ENCODE measurements at places on chromosomes 4 and X.

GRCh38 chr4:38691251-38692008, 27.4 kb downstream of the KLF3 start:
- peak; percentile 88 for DNase-seq

- DNase-seq, result no peak
Observed at GRCh38 chr4:10743357-10743756, 58.8 kb upstream of the CLNK start.

GRCh38 chr4:182978152-182978827, 61.1 kb upstream of the DCTD start:
- peak; percentile 62 for DNase-seq

DNA sequence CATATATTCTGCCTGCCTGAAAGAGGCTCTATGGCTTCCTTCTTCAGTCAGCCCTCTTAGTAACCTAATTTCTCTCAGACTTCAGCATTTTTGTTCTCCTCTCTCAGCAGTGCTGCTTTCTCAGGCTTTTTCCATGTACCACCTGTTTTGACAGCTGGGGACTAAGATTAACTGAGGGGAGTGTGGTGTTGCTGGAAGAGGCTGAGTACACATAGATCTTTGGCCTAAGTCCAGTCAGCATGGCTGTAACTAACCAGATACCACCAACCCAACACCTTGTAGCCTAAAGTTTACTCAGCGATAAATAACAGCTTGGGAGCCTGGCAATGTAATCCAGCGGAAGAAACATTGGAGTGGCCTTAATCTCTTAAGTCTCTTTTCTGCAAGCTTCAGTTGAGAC, 85.5 kb downstream of the RTL3 start:
- no peak for DNase-seq

DNA sequence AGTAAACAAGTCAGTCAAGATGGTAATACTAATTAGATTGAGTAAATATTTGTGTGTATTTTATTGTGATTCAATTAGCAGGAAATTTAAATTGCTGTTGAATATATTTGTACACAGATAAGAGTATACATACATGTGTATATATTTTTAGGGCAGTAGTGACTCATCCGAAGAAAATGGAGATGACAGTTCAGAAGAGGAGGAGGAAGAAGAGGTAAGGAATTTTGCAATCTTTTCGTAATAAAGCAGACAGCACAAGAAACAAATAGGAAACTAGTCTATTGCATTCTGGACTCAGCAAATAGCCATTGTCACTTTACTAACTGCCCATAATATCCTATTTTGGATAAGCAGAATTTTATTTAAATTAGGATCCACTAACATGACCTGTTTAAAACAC, 6.6 kb downstream of the IBSP start:
- no peak for DNase-seq

DNA sequence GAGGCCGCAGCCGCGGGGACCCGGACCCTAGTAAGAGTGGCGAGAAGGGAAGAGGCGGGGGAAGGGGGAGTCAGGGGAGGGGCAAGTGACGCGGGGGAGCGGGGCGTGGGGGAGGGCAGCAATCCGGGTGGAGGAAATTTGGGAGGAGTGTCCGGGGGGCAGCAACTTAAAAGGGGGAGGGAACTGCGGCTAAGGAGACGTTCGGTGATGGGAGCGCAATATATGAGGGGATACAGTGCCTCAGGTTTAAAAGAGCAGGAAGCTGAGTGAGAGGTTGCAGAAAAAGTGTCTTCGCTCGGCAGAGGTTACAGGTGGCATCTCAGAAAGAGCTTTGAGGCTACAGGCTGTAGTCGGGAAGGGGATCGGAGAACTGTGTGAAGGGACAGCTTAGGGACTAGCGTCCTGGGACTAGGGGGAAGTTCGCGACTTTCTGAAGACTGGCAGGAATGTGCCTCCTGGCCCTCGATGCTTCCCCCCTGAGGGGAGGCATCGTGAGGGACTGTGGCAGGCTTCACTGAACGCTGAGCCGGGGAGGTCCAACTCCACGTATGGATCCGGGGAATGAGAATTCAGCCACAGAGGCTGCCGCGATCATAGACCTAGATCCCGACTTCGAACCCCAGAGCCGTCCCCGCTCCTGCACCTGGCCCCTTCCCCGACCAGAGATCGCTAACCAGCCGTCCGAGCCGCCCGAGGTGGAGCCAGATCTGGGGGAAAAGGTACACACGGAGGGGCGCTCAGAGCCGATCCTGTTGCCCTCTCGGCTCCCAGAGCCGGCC, 519 bp downstream of the FOXO4 start:
- peak; percentile 47 for DNase-seq

DNA sequence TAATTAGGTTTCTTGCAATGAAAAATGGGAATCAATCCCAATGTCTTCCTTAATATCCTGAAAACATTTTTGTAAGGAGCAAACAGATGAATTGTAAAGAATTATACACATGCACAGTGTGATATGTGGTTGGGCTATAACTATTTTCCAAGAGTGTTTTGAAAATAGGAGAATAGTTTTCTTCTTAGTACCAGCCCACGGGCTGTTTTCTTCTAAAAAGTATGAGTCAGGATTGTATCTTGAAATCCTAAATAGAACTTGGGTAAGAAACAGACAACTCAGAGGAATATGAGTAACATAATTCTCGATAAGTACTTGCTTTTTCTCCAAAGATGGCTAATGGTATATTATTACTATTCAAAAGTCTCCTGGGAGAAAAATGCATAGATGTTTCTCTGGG, 136.7 kb downstream of the MAGEC2 start:
- DNase-seq, result no peak

GRCh38 chrX:97563531-97564133, 679.9 kb downstream of the RPA4 start:
- DNase-seq, result peak; percentile 72

- DNase-seq, result no peak
Observed at GRCh38 chrX:69238114-69238886, 73.0 kb upstream of the PJA1 start.

GRCh38 chrX:103774070-103774642, 2.5 kb upstream of the PLP1 start:
- peak; percentile 52 for DNase-seq

DNA sequence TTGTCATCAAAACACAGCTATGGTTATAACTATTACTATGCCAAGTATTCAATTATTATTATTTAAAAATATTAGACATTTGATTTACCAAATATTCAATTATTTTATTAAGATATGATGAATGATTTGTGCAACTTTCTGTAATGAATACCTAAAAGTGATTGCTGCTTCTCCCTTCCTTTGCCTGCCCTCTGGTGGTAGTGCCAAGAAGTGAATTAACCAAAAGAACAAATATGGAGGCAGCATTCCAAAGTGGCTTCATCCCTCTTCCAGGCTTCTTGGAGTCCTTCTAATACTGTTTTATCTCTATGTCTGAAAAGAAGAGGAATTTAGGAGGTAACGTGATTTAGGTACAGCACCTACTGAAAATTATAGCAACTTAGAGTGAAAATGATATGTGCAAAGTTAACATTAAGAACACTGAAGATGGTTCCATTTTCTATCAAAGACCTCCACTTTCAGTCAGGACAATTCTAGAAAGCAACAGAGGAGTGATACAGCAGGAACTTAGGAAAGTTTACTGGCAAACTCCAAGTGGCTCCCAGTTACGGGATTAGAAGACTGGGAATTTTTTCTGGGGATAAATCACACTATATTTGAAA, 43.0 kb downstream of the ENPEP start:
- peak; percentile 43 for DNase-seq

DNA sequence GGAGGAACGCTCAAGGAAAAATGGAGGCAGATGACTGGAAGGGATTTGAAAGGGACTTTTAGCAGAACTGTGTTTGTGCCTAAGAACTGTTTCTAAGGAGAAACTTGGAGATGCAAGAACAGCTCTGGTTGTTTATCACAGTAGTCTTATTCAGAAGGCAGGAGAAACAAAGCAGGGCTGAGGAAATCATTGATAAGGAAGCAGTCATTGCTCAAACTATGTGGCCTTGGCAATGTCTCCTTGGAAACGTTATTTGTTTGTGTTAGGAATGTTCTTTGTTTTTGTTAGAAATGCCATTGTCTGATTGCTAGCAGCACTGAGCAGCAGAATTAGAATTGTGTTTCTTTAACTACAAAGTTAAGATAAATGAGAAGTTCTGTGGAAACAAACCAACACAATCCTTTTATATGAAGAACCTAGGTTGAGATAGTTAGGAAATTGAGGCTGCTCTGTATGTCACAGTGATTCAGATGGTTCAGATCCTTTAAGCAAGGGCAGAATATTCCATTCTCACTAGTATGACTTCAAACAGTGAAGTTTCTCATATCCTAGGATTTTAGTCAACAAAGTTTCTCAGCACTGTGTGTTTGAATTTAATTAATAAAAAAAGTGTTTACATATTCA, 1191.3 kb upstream of the IGFBP7 start:
- DNase-seq, result no peak

GRCh38 chrX:67787196-67787595, 243.4 kb downstream of the AR start:
- peak; percentile 8 for DNase-seq

DNA sequence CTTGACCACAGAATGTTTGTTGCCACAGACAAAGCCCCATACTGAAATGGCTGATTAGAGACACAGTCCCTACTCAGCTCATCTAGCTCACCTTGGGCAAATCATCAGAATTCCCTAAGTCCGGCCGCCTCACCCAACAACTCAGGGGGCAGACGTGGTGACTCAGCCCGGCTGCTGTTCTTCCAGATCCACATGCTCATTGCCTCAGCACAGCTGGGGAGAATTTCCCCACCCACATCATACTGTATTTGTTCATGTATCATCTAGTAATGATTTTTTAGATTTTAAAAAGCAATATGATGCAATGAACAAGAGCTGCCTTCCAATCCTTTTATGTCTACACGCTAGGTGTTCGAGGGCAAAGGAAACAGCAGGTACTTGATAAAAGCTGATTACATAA, 333.8 kb upstream of the TENM3 start:
- DNase-seq, result peak; percentile 69

DNA sequence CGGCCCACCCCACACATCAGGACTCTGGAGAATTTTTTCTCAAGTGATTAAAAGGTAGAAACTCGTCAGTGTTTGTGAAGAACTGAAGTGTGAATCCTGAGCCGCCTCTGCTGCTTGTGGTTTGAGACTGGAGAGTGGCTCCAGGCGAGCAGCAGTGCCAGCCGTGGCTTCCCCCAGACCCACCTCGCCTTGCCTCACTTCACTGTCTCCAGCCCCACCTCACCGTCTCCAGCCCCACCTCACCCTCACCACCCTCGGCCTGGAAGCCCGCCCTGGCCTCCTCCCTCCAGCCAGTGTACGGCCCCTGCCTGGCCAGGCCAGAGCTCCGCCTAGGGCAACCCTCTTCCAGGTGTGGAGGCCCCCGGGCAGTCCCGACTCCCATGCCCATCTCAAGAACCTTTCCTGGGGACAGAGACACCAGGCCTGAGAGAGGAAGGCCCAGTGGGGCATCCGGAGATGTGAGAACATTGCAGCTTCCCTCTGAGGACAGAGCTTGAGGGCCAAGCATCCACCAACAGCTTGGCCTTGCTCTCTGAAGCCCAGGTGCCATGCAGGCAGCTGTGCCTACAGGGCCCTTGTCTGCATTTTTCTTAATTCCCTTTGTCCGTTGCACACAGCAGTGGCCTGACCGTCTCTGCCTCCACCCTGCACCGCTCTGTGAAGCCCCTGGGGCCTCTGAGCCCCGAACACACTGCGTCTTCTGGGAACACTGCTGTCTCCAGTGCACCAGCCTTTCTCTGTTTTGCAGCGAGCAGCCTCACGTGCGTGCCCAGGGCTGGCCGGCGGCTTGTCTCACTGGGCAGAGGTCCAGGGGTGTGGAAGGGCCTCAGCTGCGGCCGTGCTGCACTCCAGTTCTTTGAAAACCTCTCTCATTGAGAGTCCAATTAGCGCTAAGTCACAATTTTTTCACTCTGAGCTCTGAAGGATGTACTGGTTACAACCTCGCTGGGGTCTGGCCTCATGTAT, 13.8 kb downstream of the SH3BP2 start:
- peak; percentile 64 for DNase-seq

- no peak for DNase-seq
Observed at GRCh38 chr4:41874398-41874797, 60.8 kb upstream of the TMEM33 start.

GRCh38 chr4:48944252-48944651, 37.7 kb upstream of the OCIAD2 start:
- DNase-seq, result no peak

DNA sequence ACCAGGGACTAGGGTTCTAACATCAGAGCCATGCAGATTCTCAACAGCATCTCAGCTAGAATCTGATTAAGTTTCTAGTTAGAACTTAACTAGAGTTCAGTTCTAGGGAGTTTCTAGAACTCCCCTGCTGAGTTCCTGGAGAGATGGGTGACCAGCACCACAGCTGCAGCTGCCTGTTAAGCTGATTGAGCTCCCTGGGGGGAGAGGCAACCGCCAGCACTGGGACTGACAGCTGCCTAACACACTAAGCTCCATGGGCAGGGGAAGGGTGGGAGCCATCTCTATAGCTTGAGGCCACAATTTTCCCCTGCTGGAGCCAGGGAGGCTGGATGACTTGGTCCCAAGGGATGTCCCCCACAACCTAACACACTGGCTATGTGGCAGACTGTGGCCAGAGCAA, 84.2 kb downstream of the CHIC1 start:
- DNase-seq, result no peak

- no peak for DNase-seq
Observed at GRCh38 chrX:47264483-47265173, 31.8 kb downstream of the USP11 start.

DNA sequence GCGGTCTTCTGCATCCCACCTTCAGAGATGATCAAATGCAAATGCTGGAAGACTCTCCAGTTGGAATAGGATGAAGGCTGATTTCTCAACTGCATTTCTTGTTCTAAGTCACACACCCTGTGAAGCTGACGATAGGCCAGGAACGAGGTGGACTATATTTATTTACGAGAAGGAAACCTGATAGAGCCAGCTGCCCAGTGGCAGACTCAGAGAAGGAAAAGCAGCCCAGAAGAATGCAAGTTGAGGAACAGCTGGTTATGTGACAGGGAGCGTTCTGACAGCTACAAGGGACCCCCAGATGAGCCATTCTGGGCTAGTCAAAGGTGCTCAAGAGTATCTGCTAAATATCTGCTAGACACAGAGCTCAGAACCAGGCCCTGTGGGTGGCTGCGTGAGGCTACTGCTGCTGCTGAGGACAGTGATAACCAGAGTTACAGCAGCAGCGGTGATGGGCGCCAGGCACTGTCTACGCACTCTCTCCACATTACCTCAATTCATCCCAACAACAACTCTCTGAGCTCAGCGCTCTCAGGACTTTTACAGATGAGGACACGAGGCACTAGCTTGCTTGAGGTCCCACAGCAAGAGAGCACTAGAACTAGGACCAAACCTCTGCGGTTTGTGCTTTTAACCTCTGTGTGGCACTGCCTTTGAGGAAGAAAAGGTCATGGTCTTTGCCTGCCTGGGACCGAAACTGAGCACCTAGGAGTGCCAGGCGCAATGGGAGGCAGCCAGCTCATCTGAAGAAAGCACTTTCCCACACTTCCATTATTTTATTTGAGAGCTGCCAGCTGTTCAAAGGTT, 69.0 kb downstream of the GATB start:
- peak; percentile 38 for DNase-seq

- DNase-seq, result no peak
Observed at GRCh38 chr4:18051281-18051680, 29.7 kb upstream of the LCORL start.

GRCh38 chr4:142314686-142315085, 531.4 kb downstream of the INPP4B start:
- DNase-seq, result no peak

GRCh38 chr4:101218894-101219293, 128.4 kb downstream of the PPP3CA start:
- DNase-seq, result no peak
